Hindlimb muscle (tissue), 1 donor: ENCODE measurements at places on chromosomes 5 and 9. TPM values are rescaled to one million over a fixed set of nuclear protein-coding genes. Genes with fewer than 3 reads are reported as not detected.

OTP gene
- not detected for polyA plus RNA-seq

IFNA17 gene
- not detected for polyA plus RNA-seq

DNA sequence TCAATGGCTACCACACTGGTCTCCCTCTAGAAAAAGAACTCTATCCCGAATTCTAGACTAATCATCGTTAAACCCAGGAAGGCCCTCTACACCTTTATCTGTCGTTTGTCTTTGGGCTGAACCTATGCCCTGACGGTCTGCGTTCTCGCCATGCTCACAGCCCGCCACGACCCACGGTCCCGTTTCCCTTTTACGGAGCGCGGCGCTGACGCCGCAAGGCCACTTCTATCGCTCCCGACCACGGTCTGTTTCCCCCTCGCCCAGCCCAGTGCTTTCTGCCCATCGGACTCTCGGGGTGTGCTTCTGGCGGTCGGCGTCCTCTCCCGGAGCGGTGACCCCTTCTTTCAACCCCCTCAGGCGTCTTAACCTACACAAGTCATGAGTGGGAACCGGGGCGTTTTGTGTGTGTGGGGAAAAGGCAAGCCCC lies 974 bp downstream of the C9orf40 start:
- peak; percentile 52 for DNase-seq

ZFP2 gene
- polyA plus RNA-seq, result 2.4 TPM

DNA sequence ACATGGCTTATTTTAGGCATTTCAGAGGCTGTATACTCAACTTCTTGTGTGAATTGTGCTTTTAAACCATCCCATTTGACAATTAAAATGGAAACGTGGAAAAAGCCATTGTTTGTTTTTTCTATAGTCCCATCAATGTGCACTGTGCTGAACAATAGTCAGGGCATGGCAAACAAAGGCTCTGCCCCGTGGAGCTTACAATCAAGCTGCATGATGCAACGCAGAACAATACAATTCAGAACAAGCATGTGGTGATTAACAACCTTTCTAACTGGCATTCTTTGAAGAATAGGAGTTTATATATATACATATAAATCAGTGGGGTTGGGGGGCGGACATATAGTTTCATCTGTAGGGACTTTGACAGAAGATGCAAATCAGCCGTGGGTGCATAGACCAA lies 2125.4 kb upstream of the WWC1 start:
- no peak for DNase-seq

GARIN3 gene
- not detected for polyA plus RNA-seq

PIP5K1B gene
- polyA plus RNA-seq, result 1.7 TPM

DNA sequence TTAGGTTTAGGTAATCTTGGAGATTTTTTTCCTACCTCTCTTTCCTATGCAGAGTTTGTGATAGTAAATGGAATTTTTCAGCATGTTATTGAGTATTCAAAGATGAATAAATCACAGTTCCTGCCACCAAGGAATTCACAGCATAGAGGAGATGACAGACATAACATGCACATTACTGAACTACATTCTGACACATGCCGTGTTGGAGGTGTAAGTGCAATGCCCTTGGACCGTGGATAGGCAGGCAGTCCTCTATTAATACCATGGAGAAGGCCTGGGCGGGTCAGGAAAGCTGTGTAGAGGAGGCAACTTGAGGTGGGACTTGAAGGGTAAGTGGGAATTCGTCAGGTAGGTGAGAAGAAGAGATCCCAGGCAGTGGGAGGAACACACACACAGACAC lies 43.9 kb downstream of the MCCC2 start:
- DNase-seq, result no peak

DNA sequence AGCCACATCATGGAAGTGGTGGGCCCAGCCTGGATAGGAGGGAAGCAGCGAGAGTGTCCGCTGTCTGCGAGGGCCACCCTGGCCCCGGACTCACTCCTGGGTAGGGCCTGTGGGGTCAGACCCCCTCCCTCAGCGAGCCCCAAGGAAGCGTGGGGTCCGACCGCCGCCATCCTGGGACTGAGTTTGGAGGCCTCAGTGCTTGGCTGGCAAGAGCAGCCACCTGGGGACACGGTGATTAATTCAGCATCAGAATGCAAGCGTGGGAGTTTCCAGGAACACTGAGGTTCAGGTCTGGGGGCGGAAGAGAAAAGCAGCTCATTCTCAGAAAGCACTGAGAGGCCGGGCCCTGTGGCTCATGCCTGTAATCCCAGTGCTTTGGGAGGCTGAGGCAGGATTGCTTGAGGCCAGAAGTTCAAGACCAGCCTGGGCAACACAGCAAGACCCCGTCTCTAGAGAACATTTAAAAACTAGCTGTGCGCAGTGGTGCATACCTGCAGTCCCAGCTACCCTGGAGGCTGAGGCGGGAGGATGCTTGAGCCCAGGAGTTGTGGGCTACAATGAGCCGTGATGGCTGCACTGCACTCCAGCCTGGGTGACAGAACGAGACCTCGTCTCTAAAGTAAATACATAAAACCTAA lies 18.3 kb upstream of the CAMSAP1 start:
- DNase-seq, result no peak

DNA sequence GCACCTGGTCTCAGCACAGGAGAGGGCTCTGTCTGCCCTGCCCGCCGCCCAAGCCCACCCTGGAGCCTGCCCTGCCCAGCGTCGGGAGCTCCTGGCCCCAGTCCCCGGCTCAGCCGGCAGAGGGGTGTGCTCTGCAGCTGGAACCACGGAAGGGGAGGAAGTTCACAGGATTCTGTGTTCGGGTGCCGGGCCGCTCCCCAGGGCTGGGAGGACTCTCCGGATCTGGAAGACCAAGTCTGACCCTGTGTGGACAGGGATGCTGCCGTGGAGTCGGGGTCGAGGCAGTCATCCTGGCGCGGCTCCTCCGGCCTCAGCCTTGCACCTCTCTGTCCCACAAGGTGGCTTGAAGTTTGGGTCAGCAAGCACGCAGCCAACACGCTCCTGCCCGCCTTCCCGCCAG lies 78.6 kb downstream of the KCNT1 start:
- DNase-seq, result no peak
